ENCODE measurements at places on chromosomes 16 and 17.

GRCh38 chr17:61002316-61002736 is 324.7 kb downstream of the BCAS3 start:
- no peak for DNase-seq

DNA sequence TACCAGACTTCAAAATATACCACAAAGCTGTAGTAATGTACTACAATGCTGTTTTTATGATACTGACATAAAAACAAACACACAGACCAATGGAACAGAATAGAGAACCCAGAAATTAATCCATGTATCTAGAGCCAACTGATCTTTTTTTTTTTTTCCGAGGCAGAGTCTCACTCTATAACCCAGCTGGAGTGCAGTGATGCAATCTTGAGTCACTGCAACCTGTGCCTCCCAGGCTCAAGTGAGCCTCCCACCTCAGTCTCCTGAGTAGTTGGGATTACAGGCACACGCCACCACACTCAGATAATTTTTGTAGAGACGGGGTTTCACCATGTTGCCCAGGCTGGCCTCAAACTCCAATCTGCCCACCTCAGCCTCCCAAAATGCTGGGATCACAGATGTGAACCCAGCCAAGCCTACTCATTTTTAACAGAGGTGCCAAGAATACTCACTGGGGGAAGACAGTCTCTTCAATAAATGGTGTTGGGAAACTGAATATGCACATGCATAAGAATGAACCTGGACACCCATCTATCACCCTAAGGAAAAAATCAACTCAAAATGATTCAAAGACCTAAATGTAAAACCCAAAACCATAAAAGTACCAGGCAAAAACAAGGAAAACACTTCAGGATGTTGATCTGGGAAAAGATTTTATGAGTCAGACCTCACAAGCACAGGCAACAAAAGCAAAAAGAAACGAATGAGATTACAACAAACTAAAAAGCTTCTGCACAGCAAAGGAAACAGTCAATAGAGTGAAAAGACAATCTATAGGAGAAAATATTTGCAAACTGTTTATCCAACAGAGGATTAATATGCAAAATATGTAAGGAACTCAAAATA is 63.1 kb downstream of the STX8 start:
- DNase-seq = no peak

- DNase-seq = no peak
These were observed 18.9 kb downstream of the TEKT5 start for GRCh38 chr16:10675861-10676260.

DNA sequence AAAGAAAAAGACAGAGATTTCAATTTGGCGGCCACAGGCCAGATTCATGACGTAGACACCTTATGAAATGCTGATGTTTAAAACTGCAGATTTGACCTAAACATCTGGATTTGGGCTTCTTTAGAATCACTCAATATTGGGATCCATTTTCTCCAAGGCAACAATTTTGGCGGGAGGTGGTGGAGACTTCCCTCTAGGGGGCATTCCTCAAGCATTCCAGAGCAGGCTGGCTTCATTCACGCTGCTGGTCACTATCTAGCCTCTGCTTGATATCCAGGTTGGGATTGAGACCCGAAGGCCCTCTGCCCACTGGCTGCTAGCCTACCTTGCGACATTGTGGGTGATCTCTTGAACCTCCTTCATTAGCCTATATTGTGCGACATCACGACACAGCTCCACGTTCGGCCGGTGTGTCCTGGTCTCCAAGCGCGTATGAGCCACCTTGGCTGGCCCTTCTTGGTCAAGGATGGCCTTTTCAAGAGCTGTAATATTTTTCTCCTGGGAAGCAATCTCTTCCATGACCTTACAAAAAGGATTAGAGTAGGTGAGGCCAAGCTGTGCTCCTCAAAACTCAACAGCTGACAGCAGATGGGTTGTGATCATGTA is 24.5 kb downstream of the FBXO39 start:
- no peak for DNase-seq

Measured in NCI-H2107 (cell line).